Epithelial cell of esophagus (primary cell): ENCODE measurements at places on chromosomes 1 and 21.

- no peak for DNase-seq
Measured at GRCh38 chr1:10714337-10715114, 81.9 kb downstream of the CASZ1 start.

GRCh38 chr1:42165511-42166210 lies 1.1 kb upstream of the GUCA2A start:
- peak; percentile 96 for DNase-seq

DNA sequence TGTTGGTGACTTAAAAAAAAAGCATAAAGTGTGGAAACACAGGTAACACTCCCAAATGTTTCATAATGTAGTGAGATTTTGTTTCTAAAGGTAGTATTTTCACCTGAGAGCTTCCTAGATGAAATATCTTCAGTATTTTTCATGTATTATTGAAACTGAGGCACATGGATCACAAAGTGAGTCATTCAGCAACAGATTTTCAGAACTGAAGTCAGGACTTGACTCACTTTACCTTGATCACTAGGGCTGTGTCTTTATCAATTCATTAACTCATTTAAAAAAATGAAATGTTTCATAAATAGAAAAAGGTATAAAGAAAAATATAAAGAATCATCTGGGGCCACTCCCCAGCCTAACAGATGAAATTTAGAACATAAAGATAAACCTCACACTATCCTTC lies 66.5 kb upstream of the RCC1 start:
- DNase-seq, result peak; percentile 52

DNA sequence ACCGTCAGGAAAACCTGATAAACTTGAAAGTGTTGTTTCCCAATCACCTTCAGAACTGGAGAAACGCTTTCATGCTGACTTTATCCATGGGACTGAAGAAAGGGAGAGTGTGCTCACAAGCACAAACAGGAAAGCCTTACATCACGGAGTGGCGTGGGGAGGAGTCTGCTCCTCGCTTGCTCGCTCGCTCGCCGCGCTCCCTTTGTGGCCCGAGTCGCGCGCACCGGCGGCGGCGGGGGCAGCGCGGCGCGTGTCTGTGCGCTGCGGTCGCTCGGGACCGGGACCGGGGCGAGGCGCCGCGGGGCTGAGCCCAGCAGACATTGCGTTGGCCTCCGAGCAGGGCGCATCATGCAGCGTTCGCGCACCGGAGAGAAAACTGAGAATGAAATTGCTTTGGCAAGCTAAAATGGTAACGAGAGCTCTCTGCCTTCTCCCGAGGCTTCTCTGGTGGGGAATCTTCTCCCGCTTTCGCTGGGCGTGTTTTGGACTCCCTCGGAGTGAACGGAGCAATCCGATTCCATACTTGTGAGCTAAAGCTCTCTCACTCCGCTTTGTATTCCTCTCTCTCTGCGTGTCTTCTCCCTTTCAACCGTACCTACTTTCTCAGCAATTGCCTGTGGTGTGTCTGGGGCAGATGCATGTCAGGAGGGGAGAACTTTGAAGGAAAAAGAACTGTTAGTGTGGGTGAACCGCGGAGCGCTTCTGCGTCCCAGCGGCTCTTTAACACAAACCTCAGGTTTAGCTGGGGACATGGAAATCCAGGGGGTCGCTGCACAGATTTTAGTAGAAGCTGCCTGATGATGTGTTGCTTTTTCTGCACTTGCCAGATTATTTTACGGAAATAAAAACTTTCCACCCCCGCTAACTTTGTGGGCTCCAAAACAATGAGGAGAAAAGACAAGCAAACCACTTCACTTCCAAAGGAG lies at the start of gene RGL1:
Gene RGL1 (plus strand): TSS at position 205 of the 926 bp plus-strand sequence. CDS start 178 bp downstream, at position 383.
- peak; percentile 96 for DNase-seq

- DNase-seq, result no peak
Measured at GRCh38 chr1:237701534-237701933, 189.2 kb downstream of the ZP4 start.

DNA sequence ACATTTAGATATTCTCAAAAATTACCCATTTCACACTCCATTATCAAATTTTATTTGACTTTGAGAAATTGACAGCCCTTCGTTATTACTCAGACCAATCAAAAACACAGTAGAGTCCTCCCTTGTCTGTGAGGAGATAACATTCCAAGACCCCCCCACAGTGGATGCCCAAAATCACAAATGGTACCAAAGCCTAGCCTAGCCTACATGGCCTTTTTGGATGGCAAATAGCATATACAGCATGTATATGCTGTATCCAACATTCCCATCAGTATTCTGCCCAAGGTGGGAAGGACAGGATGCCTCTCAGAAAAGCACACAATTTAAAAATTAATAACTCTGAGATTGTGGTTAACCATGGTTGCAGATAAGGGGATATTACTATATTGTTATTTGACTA lies 17.3 kb downstream of the SFPQ start:
- no peak for DNase-seq

DNA sequence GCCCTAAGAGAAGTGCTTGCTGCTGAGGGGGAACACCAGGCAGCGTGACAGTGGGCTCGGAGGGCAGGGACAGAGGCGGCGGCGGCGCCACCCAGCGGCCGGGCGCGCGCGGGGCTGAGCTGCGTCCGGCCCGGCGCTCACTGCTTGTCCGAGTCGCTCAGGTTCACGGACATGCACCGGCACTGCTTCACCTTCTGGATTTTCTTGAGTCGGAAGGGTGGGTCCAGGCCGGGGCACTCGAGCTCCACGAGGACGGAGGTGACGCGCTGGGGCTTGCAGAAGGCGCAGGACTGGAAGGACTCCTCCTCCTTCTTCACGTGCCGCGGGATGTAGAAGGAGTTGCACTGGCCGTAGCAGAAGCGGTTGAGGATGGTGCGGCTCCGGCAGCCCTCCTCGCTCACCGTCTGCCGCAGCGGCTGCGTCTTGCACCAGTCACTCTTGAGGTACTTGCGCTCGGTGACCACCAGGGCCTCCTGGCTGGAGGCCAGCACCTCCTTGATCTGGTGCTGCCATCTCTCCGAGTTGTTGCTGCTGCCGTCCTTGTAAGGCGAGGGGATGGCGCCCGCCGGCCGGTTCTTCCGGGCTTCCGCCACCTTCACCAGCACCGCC lies 119.0 kb downstream of the GREM2 start:
- DNase-seq, result peak; percentile 9

GRCh38 chr1:69110851-69111250 lies 456.9 kb upstream of the LRRC7 start:
- DNase-seq, result no peak

- no peak for DNase-seq
Measured at GRCh38 chr1:81529014-81529413, 271.7 kb upstream of the ADGRL2 start.

DNA sequence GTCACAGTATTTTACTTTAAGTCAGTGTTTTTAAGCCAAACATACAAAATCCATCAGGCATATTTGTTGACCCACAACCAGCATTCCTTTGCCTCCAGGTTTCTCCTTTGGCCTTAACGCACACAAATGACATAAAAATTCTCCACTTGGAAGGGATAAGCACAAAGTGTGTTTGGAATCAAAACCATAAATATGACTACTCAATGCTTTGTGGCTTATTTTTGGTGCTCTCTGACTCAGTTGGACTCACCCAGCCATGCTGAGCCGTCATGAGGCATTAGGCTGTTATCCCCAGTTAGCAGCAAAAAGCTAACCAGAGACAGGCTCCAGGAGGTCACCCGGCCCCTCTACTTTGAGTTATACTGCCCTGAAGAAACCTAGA lies 948 bp downstream of the PRUNE1 start:
- DNase-seq, result peak; percentile 16

DNA sequence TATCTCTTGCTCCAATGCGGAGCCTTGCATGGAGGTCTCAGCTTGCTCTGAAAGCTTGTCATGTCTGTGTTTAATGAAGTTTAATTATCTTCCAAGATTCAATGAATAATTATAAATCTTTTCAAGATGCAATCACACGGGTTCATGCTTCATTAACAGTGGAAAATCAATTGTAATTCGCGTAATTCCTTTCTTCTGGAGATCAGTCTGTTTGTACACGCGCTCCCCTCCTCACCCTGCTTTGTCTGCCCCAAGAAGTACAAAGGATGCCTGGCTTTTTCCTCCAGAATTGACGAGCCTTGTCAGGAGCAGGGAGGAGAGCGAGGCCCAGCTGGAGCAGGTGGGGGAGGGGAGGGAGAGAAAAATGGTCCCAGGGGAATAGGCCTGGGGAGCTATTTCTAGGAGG lies 65.0 kb upstream of the DISP3 start:
- DNase-seq, result no peak

- no peak for DNase-seq
Measured at GRCh38 chr1:203584035-203584434, 42.6 kb upstream of the ATP2B4 start.

- DNase-seq, result peak; percentile 63
Measured at GRCh38 chr1:185400052-185400451, 83.0 kb upstream of the IVNS1ABP start.

DNA sequence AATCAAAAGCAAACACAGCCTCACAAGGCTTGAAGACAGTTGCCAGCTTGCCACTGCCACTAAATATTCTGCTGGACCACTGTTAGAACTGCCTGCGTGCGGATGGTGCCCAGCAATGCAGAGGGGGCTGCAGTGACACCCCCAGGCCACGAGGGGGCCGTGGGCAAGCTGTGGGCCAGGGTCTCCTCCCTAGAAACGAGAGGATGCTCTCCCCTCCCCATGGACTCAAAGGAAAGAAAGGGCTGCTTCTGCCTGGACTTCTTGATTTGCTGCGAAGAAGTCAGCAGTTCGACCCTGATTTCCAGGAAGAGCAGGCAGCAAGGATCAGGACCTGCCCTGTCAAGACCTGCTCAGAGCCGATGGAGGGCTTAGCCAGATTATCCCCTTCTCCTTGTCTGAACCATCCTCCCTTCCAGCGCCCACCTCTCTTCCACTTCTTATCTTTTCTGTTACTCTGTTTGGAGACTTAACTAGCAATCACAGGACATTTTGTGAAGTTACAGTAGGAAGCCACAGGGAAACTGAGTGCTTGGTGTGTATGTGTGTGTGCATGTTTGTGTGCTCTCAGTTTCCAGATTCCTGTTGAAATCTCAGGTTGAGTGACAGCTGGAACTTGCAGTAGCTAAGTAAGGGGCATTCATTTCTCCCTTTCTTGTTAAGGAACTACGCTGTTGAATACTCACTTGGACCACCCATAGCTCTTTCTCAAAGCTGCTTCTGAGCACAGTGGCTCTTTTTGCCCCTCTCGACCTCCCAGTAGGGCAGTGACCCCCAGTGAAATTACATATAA lies 2.7 kb downstream of the MAN1C1 start:
- DNase-seq, result no peak

GRCh38 chr1:71850936-71851335 lies 431.4 kb downstream of the NEGR1 start:
- no peak for DNase-seq

DNA sequence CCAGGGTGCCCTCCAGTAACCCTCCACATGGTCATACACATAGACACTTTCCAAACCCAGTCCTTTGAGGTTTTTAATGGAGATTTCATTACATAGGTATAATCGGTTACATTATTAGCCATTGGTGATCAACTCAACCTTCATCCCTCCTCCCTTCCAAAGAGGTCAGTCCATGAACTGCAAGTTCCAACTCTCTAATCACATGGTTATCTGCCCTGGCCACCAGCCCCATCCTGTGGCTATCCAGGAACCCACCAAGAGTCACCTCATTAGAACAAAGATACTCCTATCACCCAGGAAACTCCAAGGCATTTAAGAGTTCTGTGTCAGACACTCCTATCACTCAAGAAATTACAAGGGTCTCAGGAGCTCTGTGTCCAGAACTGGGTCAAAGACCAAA lies 12.2 kb downstream of the ATP1A4 start:
- DNase-seq, result peak; percentile 12

DNA sequence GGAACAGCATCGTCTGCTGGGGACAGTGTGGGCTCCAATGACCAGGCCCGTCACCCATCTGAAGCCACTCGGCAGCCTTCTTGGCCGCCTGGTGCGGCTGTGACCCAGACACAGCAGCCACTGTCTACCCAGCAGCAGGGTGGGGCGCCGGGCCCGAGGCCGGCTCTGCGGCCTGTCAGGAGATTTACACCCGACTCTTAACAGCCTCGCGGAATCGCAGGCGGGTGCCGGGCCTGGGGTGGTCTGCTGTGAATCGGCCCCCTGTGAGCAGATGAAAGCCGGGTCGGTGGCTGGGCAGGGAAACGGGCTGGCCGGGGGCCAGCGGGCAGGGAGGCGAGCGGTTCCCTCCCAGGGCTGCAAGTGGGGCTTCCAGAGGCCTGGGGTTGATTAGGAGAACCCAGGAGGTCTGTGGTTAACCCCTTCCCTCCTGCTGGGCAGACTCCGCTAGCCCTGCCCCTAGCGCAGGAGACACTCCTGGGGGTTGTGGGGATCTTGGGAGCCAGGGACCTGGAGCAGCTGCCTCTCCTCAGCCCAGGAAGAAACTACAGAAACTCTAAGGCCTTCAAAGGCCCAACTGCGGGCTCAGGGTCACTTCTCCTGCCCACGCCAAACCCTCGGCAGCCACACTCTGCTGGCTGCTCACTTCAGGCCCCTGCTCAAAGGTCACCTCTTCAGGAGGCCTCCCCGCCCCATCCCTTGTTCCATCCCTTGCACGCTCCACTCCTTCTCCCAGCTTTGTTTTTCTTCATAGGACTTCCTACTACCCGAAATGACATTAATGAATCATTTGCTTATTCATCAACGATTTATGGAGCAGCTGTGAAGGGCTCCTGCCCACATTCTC lies 15.6 kb downstream of the RUNX3 start:
- no peak for DNase-seq

DNA sequence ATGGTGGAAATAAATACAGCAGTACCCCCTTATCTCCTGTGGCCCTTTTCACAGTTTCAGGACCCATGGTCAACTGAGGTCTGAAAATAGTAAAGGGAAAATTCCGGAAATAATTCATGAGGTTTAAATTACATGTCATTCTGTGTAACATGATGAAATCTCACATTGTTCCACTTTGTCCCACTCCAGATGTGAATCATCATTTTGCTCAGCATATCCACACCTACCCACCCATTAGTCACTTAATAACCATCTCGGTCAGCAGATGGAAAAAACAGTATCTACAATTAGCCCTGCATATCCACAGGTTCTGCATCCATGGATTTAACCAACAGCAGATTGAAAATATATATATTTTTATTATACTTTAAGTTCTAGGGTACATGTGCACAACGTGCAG lies 86.9 kb upstream of the GORAB start:
- peak; percentile 88 for DNase-seq

GRCh38 chr1:108570128-108570527 lies 10.2 kb downstream of the EEIG2 start:
- peak; percentile 50 for DNase-seq
